ENCODE measurements at places on chromosomes 7 and 10.

- no peak for DNase-seq
These were observed 11.7 kb downstream of the CREB5 start for GRCh38 chr7:28423918-28424514.

DNA sequence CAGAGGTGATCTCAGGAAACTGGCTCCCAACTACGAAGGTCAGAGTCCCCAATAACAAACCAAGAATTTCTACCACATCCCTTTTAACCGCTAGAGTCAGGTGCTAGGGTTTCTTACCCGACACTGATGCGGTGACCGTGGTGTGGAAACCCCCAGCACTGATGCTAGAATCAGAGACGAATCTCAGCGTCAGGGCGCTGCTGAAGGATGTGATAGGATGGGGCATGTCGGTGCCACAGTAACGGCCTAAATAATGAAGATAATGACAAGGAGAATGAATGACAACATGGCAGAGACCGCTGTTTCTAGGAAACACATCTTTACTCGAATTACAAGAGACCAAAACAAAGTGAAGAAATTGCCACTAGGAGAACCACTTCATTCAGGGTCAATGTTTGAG, 131.1 kb upstream of the RSU1 start:
- DNase-seq: no peak

- DNase-seq: no peak
These were observed 47.4 kb downstream of the GPR37 start for GRCh38 chr7:124718032-124718766.

DNA sequence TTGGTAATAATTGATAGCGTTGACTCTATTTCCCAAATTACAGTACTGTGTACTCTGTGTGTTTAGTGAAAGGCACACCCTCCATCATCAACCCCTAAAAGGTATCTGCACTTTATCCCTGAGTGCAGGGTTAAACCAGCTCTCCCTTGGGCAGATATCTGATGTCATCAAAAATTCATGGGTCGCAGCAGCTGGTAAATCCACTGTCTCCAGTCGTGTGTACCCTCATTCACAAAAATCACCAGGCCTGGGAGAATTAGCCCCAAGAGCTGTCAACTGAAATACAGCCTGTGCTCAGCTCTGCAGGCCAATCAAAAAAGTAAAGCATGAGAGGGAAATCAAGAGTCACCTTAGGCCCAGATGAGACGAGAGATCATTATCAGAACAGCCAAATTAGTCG, 103.7 kb downstream of the HIP1 start:
- no peak for DNase-seq

DNA sequence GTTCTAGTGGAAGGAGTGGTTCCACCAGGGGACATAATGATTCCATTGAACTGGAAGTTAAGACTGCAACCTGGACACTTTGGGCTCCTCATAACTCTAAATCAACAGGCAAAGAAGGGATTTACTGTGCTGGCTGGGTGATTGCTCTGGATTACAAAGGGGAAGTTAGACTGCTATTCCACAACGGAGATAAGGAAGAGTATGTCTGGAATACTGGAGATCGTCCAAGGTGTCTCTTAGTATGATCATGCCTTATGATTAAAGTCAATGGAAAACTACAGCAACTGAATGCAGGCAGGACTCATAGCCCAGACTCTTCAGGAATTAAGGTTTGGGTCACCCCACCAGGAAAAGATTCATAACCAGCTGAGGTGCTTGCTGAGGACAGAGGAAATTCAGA, 310.6 kb upstream of the MGMT start:
- no peak for DNase-seq

DNA sequence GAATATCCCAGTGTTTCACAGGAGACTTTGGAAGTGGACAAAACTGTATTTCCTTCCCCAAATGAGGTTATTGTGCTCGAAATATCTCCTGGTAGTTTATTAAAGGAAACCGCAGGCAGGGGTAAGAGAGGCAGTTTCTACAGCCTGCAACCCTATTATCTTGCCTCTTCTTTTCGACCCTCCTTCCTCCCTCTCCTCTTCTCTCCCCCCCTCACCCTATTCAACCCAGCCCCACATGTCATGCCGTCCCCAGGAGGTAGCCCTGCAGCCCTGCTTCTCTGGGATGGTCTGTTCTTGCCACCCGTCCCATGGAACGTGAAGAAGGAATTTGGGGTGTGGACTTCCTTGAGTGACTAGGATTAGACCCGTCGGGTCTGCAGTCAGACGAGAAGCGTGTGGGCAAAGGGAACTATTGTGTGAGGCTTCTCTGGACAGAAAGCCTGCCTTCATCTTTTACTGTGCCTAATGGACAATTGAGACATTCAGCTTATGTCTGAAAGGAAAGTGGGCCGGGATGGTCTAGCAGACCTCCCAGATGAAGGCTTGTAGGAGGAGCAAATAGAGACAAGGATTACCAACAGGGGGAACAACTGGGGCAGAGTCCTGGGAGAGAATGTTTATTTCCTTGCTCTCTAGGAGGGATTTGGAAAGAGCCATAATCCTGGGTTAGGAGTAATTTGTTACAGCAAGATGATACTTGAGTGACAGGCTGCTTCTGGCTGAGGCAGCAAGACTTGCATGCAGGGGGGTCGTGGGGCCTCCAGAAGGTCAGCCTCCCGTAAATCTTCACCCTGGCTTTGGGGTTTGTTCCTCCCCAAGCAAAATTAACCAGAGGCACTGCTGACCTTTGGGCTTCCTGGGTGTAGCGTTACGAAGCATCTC, 77.8 kb downstream of the TCF7L2 start:
- no peak for DNase-seq

DNA sequence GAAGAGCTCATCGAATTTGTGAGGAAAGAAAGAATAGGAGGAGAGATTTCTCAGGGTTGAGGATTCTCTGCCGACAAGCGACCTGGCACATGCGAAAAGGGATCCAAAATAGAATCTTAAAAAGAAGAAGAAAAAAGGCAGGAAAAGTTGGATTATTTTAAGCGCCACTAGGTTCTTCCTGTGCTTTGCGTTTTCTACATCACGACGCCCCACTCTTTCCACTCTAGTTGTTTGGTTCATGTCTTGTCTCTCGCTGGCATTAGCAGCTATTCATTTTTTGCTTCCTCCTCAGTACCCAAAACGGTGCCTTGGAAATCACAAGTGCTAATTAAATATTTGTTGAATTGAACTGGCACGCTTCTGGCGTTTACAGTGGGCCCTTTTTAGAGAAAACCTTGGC, 674 bp upstream of the FRA10AC1 start:
- DNase-seq: no peak

DNA sequence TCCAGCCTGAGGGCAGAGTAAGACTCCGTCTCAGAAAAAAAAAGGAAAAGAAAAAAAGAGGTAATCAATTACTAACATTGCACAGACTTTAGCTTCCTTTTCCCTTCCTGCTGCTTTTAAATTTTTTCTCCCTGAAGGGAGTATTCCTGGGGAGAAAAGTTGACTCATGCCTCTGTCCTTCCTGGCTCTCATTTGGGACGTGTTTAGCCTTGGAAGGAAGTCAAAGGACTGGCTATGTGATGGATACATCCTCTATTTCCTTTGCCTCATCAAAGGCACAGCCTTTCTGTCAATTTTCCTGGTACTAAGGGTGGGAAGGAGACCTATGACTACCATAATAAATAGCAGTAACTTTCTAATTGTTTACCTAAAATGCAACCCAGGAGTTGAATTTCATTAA, 77.6 kb downstream of the ITGA8 start:
- no peak for DNase-seq

DNA sequence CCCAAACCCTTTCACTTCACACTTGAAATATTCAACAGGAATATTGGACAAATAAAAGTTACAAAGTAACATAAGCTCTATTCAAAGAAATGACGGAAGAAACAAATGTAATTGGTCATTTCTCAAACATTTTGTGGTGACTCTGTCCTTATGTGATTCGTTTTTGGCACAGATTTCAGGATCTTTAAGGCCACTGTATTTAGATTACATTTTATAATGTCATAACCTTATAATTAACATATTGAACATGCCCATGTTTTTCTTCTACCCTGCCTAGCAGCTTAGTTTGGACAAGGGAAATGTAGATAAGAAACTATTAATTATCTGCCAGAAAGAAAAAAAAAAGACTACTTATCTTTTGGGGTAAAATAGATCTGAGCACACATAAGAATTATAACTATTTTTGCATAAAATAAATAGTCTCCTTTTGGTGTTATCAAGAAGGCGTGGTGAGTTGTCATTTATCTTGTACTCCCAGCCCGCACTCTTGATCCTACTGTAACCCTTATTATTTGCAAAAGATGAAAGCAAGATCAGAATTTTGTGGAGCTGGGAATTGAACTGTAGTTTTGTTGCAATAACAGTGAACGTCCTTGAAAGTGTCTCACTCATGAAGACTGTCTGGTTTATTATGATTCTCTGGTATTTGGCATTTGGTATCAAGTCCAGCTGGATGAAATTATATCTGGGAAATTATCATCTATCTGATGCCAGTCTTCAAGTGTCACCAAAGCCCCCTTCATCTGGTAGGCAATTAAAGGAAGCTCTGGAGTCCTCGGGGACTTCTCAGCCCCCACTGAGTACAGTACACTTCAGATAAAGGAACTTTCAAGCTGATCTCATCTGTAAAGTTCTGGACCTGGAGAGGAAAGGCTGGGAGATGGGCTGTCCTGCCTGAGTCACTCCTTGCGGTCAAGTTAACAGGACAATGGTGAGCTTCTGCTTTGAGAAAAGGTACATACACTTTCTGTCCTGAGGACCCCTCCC, 175.7 kb upstream of the INHBA start:
- no peak for DNase-seq

- no peak for DNase-seq
These were observed 231.1 kb downstream of the SLC25A13 start for GRCh38 chr7:96090756-96091155.

GRCh38 chr10:74000892-74001669, 3.2 kb downstream of the VCL start:
- DNase-seq: no peak

- no peak for DNase-seq
These were observed 22.3 kb downstream of the CABCOCO1 start for GRCh38 chr10:61684894-61685507.

- no peak for DNase-seq
These were observed 1.3 kb downstream of the LIMK1 start for GRCh38 chr7:74084722-74085578.

DNA sequence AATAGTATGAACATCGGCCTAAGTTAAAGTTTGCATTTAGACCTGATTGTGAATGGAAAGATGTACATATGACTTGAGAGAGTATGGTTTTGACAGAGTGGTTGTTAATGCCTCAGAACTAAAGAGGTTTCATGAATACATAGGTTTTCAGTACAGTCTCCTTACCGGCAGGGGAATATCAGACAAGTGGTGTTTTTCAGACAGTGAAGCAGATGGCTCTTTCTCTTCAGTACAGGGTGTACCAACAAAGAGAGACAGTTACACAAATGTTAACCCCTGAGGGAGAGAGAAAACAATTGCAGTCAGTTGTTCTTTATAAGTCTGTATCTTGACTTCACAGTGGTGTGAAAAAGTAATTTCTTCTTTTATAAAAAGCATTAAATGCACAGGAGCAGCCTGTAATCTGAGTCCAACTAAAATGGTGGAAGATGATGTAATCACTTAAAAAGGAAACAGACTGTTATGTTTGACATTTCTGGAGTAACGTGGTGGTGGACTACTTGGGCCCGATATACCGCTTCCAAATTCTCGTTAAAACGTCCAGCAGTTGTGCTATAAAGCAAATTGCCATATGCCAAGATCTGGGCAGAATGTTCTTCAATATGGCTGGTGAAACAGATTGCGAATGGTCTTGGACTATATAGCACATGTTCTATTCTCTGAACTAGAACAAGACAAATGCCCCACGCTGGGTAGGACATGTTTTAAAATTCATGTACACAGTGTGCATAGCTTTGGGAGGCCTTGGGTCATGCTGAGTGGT, 69.2 kb downstream of the SDK1 start:
- no peak for DNase-seq
